Left lung (tissue), 14 donors: ENCODE measurements at places on chromosomes 13 and 19. TPM values are rescaled to one million over a fixed set of nuclear protein-coding genes. Genes with fewer than 3 reads are reported as not detected.

Gene SERPINE3
- total RNA-seq, result not detected

- no peaks in the 10 kb centered on the region for H3K36me3 ChIP-seq
- no peak overlapping the region for H3K4me3 ChIP-seq
- H3K4me1 ChIP-seq, result no peaks in the 10 kb centered on the region
- DNase-seq, result no peak
- H3K27me3 ChIP-seq, result no peaks in the 10 kb centered on the region
Observed at GRCh38 chr13:66659701-66660467, 570.3 kb downstream of the PCDH9 start.

Gene TYK2
- total RNA-seq, result 133 TPM

DNA sequence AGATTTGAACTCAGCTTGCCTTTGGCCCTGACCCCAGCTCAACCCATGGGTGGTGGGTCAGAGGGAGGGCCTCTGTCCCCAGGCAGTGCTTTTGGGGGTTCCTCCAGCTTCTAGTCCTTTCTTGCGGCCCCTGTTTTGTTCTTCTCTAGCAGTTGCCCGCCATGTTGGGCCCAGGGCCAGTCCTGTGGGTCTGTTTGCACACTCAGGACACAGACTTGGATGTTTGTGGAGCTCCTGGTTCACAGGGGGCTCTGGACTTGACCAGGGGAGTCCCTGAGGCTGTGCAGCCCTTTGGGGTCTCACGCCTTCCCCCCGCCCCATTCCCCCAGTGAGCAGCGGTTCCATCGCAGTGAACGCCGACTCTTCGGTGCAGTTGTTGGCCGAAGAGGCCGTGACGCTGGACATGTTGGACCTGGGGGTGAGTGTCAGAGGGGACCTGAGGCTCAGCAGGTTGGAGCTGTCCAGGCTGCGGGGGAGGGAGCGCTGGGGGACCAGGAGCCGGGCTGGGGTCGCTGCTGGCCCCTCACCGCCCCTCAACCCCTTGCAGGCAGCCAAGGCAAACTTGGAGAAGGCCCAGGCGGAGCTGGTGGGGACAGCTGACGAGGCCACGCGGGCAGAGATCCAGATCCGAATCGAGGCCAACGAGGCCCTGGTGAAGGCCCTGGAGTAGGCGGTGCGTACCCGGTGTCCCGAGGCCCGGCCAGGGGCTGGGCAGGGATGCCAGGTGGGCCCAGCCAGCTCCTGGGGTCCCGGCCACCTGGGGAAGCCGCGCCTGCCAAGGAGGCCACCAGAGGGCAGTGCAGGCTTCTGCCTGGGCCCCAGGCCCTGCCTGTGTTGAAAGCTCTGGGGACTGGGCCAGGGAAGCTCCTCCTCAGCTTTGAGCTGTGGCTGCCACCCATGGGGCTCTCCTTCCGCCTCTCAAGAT is 2.5 kb downstream of the ATP5F1D start:
- H3K27ac ChIP-seq, result peak overlapping the region; percentile 76
- peaks cover 87% of the 10 kb centered on the region for H3K4me1 ChIP-seq
- DNase-seq, result peak; percentile 90
- H3K27me3 ChIP-seq, result no peaks in the 10 kb centered on the region
- peak overlapping the region; percentile 40 for H3K4me3 ChIP-seq

- peak overlapping the region; percentile 93 for H3K27ac ChIP-seq
- H3K4me1 ChIP-seq, result peaks cover 88% of the 10 kb centered on the region
- no peaks in the 10 kb centered on the region for H3K27me3 ChIP-seq
- H3K4me3 ChIP-seq, result no peak overlapping the region
- H3K36me3 ChIP-seq, result no peaks in the 10 kb centered on the region
Observed at GRCh38 chr19:2619076-2619475, 83.4 kb downstream of the GNG7 start.

DNA sequence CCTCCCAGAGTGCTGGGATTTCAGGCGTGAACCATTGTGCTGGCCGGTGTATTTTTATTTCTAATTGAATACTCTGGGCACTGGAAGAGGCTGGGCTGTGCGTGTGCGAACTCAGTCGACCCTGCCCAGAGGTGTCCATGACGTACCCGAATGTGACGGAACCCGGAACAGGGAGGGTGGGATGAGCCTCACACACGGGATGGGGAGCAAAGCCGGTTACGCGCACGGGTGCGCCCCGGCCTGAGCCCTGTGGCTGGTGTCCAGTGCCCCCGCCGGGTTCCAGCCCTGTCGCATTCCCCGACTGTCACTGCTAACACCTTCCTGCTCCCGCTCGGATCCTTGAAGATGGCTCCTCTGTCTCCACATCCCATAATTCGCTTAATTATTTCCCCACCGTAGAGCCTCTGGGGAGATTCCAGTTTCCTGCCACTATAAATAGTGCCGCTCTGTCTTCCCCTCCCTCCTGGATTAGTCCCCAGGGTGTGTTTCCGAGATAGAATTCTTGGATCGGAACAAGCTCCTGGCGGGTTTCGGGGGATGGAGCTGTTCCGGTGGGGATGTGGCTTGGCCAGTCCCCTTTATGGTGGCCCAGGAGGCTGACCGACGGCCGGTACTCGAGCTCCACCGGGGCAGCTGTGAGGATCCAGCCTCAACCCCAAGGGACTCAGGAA is 22.0 kb downstream of the SBNO2 start:
- H3K36me3 ChIP-seq, result peaks cover 66% of the 10 kb centered on the region
- DNase-seq, result peak; percentile 57
- peak overlapping the region; percentile 77 for H3K27ac ChIP-seq
- peaks cover 32% of the 10 kb centered on the region for H3K4me1 ChIP-seq
- no peak overlapping the region for H3K4me3 ChIP-seq

DNA sequence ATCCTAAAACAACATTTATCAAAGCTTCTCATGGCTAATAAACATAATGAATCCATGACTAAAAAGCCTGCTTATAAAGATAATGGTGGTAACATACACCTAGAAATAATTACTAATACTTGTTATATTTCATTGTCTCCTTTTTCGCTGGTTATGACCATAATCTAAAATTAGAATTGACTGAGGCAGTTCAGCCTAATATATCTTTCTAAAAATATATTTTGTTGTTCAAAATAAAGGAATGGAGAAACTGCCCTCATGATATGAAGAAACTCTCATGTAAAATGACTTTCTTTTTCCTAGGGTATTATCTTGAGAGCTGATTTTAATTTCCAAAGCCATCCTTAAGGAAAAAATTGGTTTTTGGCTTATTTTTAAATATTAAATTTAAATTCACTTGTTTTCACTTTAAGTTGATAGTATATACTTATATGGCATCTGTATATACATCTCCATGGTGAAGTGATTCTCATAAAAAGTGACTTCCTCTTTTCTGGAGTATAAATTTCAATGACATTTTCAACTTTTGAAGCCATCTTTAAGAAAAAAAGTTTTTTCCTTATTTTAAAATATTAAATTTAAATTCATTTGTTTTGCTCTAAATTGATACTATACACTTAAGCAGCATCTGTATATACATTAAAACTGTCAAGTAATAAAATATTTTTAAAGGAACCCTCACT is 204.6 kb downstream of the VWA8 start:
- DNase-seq, result no peak
- H3K4me1 ChIP-seq, result no peaks in the 10 kb centered on the region
- H3K4me3 ChIP-seq, result no peak overlapping the region
- no peaks in the 10 kb centered on the region for H3K27me3 ChIP-seq

Gene NUFIP1
- 3.2 TPM for total RNA-seq

DNA sequence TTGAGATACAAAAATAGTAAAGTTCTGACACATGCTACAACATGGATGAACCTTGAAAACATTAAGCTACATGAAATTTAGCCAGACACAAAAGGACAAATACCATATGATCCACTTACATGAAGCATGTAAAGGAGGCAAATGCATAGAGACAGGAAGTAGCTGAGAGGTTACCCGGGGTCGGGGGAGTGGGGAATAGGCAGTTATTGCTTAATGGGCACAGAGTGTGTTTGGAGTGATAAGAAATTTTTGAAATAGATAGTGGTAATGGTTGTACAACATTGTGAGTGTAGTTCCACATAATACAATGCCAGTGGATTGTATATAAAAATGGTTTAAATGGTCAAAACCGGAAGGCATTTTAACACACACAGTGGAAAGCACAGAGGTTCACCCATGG is 4.3 kb downstream of the N4BP2L1 start:
- H3K27ac ChIP-seq, result no peak overlapping the region
- H3K4me1 ChIP-seq, result peaks cover 40% of the 10 kb centered on the region
- no peaks in the 10 kb centered on the region for H3K27me3 ChIP-seq
- DNase-seq, result no peak
- H3K4me3 ChIP-seq, result no peak overlapping the region

DNA sequence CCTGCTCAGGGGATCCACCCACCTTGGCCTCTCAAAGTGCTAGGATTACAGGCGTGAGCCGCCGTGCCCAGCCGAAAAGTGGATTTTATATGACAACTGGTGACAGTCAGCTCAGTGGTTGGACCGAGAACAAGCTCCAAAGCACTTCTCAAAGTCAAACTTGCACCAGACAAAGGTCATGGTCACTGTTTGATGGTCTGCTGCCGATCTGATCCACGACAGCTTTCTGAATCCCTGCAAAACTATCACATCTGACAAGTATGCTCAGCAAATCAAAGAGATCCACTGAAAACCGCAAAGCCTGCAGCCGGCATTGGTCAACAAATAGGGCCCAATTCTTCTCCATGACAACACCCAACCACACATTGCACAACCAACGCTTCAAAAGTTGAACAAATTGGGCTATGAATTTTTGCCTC is 21.6 kb upstream of the NAA16 start:
- H3K27me3 ChIP-seq, result no peaks in the 10 kb centered on the region
- no peak overlapping the region for H3K4me3 ChIP-seq

Gene CDX2
- total RNA-seq, result not detected

DNA sequence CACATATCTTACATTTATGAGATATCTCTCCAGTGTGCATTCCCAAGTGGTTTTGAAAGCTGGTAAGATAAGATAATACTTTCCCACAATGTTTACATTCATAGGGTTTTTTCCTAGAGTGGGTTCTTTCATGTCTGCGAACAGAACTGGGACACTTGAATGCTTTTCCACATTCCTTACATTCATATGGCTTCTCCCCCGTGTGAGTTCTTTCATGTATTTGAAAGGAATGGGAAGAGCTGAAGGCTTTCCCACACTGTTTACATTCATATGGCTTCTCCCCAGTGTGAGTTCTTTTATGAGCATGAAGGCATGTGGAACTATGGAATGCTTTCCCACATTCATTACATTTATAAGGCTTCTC is 19.7 kb downstream of the ZNF433 start:
- no peak overlapping the region for H3K27ac ChIP-seq
- no peak overlapping the region for H3K4me3 ChIP-seq
- no peaks in the 10 kb centered on the region for H3K27me3 ChIP-seq
- peaks cover 75% of the 10 kb centered on the region for H3K36me3 ChIP-seq
- H3K4me1 ChIP-seq, result no peaks in the 10 kb centered on the region
- DNase-seq, result no peak

DNA sequence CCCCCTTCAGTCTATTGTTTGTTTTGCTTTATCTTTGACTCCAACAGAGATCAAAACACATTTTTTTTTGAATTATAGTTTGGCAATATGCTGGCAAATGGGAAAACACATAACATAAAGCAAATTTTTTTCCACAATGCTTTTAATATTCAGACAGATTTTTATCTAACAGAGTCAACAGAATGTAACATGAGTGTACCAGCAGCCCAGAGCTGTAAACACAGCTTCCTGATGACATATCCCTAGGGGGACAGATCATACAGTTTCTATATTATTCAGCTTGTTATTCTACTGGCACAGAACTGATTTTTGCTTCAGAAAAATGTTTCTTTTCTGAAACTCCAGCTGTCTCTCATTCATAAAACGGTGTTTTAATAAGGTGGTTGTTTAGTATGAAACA is 168.8 kb downstream of the OLFM4 start:
- H3K36me3 ChIP-seq, result no peaks in the 10 kb centered on the region
- no peaks in the 10 kb centered on the region for H3K4me1 ChIP-seq
- peaks cover 48% of the 10 kb centered on the region for H3K27me3 ChIP-seq
- DNase-seq, result no peak
- H3K27ac ChIP-seq, result no peak overlapping the region

DNA sequence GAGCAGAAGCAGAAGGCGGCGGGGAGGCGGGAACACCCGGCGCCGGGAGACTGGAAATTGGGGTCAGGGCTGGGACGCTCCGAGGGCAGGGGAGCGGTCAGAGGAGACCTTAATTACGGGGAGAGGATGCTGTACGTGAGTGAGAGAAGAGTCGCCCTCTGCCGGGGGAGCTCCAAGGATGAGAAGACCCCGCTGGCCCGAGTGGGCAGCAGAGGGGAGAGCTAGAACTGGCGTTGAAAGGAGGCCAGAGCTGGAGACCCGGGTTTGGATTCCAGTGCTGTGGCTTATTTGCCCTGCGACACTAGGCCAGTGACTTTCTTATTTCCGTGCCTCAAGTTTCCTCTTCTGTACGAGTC is 536 bp downstream of the FAM32A start:
- peak overlapping the region; percentile 80 for H3K4me3 ChIP-seq
- H3K4me1 ChIP-seq, result peaks cover 38% of the 10 kb centered on the region
- DNase-seq, result peak; percentile 26
- no peaks in the 10 kb centered on the region for H3K36me3 ChIP-seq

Gene KHSRP
- 173 TPM for total RNA-seq

DNA sequence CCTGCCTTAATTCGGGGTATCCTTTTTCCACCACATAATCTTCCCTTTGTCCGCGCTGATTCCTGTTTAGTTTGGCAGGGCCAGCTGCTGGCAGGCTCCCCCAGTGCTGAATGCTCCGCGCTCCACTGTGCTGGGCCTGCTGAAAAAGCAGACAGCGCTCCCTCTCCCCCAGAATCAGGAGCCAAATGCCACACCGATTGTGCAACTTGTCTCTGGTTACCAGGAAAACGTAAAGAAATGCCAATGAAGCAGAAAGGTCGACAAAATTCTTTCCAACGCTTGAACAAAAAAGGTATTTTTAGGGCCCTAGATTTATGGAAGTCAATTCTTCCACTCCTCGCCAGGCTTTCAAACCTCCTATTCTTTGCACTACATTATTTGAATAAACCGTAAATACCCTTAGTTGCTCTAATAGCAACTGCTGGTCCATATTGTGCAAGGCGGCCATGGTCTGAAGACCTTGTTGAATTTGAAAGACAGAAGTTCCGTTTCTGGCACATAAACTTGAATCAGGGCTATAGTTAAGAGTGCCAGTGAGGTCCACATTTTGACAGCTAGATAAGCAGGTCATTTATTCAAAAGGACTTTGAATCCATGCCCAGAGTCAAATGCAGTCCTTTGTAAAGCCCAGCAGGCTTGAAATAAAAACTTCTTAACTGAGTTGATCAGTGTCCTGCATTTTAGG is 206.7 kb upstream of the RFC3 start:
- peak; percentile 83 for DNase-seq
- no peaks in the 10 kb centered on the region for H3K36me3 ChIP-seq
- peak overlapping the region; percentile 67 for H3K27ac ChIP-seq
- peaks cover 7% of the 10 kb centered on the region for H3K4me1 ChIP-seq
- no peak overlapping the region for H3K4me3 ChIP-seq

Gene ARRDC5
- total RNA-seq, result 0.81 TPM

Gene COMP
- total RNA-seq, result 1.9 TPM
